Motor neuron (in vitro differentiated cells): ENCODE measurements at places on chromosomes 1 and 21. TPM values are rescaled to one million over a fixed set of nuclear protein-coding genes. Genes with fewer than 3 reads are reported as not detected.

CA6 gene
- 0.48 TPM in 1 of 2 replicates, not detected in the other for total RNA-seq

AGBL4 gene
- total RNA-seq = 0.10 and 0.27 TPM in 2 replicates

DNA sequence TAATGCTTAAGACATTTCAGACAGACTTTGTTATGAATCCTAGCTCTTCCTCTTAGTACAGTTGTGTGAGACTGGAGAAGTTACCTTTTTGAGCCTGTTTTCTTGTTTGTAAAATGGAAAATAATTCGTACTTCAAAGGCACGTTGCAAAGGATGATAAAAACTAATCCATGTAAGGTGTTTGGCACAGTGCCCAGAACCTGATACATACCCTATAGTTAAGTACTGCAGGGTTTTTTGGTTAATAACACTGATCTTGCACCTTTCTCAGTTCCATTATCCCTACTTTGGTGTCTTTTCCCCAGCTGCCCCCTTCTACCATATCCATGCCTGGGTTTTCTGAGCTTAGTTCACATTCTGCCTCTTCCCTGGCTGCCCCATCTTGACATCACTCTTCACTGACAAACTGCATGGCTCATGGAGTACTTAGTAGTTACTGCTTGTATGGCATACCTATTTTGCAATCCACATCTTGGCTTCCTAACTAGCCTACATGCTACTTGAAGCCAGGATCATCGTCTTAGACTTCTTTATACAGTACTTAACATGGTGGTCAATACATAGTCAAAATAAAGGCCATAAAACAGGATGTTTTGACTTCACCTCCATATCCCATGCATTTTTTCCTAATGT lies 10.1 kb downstream of the CCDC185 start:
- no peak for ATAC-seq

DNA sequence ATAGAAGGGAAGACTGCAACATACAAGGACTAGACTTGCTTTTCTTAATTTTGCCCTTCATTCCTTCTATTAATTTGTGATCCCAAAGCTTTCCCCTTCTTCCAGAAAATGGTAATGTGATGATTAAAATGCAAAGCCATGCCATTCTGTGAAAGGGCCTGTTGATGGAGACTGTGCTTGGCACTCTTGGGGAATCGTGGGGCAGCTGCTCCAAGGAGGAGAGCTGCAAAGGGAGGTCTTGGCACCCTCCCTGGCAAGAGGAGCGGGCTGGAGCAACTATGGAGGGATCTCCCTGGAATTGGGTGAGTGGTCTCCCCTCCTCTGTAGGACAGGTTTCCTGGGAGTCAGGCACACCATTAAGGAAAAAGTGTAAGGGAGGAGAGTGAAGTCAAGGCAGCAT lies 16.6 kb downstream of the CACNA1S start:
- ATAC-seq = no peak

GRCh38 chr1:193113258-193113991 lies 8.2 kb upstream of the GLRX2 start:
- no peak for ATAC-seq

- no peak for ATAC-seq
Observed at GRCh38 chr1:185486346-185486745, 169.3 kb upstream of the IVNS1ABP start.

GRCh38 chr1:119366424-119366823 lies 2.2 kb upstream of the HAO2 start:
- ATAC-seq = no peak

DNA sequence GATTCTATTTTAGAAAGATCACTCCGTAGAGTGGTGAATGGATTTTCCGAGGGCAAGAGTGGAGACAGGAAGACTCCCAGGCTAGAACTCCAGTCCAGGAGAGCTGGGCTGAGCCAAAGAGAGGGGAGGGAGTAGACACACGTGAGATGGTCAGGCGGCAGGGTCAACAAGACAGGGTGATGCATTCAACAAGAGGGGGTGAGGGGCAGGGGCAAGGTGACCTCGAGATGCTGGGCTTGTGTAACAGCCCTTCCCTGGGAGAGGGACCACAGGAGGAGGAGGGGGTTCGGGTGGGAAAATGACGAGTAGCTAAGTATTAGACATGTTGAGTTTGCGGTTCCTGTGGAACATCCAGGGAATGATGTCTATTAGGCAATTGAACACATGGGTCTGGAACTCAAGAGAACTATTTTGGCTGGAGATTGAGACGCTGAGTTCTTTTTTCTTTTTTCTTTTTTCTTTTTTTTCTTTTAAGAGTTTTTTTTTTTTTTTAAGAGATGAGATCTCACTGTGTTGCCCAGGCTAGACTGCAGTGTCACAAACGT lies 13.3 kb downstream of the RSPO1 start:
- no peak for ATAC-seq

DNA sequence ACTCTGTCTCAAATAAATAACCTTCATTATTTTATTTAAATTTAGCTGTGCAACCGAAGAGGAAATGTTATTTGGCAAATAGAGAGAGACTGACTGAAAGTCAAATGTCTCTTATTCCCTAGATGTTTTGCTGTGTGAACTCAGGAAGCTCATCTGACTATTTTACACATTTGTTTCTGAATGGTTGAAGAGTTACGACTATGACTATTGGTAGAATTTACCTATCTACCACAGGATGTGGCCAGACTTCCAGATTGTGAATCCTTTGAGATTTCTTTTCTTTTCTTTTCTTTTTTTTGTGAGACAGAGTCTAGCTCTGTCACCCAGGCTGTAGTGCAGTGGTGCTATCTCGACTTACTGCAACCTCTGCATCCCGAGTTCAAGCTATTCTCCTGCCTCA lies 5.3 kb upstream of the SDE2 start:
- ATAC-seq = no peak
